Esophagus squamous epithelium (tissue), 5 donors: ENCODE measurements at places on chromosomes 4 and X. TPM values are rescaled to one million over a fixed set of nuclear protein-coding genes. Genes with fewer than 3 reads are reported as not detected.

DNA sequence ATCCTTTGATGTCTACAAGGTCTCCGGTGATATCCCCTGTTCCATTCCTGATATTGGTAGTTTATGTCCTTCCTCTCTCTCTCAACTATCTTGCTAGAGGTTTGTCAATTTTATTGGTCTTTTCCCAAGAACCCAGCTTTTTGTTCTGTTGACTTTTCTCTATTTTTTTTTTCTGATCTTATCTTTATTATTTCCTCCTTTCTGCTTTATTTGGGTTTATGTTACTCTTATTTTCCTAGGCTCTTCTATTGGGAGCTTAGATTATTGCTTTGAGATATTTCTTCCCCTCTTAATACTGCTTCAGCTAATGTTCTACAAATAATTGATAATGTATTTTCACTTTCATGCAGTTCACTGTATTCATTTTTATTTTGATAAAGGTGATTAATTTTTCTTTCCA lies 44.2 kb downstream of the EIF2S3 start:
- DNase-seq, result no peak

- DNase-seq, result no peak
Observed at GRCh38 chr4:128061566-128062536, 739 bp downstream of the LARP1B start.

- DNase-seq, result no peak
Observed at GRCh38 chrX:151239751-151240150, 63.4 kb downstream of the GPR50 start.

GRCh38 chr4:76420762-76421581 lies at the start of gene CCDC158:
TSS of gene CCDC158 (minus strand) at chr4:76421141. CDS start at chr4:76403207, 17,934 bp downstream.
- DNase-seq, result no peak

DNA sequence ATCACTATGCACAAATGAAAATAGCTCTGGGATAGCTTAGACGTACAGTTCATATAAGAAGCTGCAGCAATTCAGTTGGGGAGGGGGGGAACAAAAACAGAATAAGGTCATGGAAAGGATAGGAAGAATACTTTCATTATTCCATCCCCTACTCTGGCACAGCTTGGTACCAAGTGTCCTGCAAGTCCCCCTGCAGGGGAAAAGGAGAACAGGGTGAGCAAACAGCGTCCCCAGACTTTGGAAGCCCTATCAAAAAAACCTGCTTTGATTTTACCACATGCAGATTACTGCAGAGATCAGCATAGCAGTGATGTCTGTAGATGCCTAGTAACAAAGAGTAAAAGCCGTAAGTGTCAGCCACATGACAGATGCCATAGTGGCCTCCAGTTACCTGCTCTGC lies 209.4 kb upstream of the NEIL3 start:
- DNase-seq, result no peak

Gene TCP11X2
- not detected for total RNA-seq
